Brain pericyte (primary cell): ENCODE measurements at places on chromosomes 4 and X.

- no peak for DNase-seq
Observed at GRCh38 chr4:1502501-1502886, 96.3 kb upstream of the NKX1-1 start.

DNA sequence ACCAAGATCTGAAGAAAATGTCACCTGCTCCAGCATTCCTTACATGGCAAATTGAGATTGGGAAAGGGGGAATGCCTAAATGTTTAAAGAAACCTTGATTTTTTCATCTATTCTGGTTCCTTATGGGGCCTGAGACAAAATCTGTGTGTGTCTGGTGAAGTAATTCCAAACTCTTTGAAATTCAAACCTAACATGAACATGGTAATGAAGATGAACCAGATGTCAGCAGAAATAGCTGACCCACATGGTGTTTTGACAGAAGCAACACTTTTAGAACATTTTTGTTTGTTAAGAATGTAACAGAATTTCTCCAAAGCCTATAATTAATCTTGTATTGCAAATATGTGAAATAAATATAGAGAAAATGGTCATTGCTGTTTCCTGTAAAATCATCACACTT, 133.0 kb downstream of the PARM1 start:
- DNase-seq, result no peak

GRCh38 chr4:86096373-86096772, 263.5 kb downstream of the MAPK10 start:
- no peak for DNase-seq

GRCh38 chr4:48439988-48440387, 43.2 kb upstream of the SLC10A4 start:
- DNase-seq, result no peak

DNA sequence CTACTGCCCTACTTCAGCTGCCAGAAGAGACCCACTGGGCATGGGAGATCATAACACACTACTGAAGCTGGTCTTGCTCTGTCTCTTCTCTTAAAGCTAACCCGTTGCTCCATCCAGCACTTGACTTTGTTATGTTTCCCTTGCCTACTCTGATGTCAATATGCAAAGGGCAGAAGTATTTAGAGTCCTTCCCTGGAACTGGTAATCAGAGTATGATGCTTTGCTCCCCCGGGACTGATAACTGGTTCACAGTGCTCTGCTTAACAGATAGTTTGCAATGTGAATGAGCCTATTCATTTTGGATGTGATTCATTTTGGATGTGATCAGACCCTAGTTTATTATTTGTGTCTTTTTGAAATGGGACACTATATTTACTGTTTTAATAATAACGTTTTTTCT, 12.3 kb upstream of the UCP1 start:
- DNase-seq, result no peak

DNA sequence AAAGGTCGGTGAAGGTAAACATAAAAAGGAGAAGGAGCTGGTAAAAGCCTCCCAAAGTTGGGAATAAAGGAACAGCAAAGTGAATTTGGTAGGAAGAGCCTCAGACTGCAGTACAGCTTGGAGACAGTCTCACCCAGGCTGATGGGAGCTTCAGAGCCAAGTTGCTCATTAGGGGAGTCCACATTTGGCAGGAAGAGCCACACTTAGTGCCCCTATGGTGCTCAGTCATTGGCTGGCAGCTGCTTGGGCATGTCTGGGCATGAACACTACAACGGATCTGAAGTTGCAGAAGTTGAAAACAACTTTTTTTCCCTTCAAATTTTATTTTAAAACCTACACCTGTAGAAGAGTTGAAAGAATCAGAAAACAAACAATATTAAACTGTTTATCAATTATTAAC, 2497.3 kb downstream of the ARAP2 start:
- DNase-seq, result no peak

DNA sequence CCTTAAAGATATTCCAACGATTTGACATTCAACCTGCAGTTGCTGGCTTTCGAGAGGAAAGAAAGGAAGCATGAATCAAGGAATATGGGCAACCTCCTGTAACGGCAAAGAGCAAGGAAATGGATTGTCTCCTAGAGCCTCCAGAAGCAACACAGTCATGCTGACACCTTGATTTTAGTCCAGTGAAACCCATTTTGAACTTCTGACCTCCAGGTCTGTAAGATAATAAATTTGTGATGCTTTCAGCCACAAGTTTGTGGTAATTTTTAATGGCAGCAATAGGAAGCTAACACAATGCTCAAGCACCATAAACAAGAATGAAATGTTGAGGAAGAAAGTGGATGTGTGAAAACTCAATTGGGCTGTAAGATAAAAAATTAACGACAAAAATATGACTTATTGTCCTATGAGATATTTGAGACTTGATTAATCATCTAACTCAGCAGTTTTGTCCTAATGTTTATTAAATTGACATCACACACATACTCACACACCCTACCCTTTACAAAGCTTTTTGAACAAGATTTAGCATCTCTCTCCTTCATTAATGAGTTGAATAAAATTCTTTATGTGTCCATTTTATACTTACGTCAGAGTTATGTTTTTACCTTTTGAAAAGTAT, 857.2 kb upstream of the INTU start:
- DNase-seq, result no peak

GRCh38 chrX:46831765-46832327, 5.0 kb upstream of the RP2 start:
- no peak for DNase-seq

GRCh38 chr4:2799971-2800690, 7.2 kb downstream of the SH3BP2 start:
- DNase-seq, result no peak

GRCh38 chr4:122700178-122700725, 32.3 kb upstream of the BBS12 start:
- DNase-seq, result no peak

DNA sequence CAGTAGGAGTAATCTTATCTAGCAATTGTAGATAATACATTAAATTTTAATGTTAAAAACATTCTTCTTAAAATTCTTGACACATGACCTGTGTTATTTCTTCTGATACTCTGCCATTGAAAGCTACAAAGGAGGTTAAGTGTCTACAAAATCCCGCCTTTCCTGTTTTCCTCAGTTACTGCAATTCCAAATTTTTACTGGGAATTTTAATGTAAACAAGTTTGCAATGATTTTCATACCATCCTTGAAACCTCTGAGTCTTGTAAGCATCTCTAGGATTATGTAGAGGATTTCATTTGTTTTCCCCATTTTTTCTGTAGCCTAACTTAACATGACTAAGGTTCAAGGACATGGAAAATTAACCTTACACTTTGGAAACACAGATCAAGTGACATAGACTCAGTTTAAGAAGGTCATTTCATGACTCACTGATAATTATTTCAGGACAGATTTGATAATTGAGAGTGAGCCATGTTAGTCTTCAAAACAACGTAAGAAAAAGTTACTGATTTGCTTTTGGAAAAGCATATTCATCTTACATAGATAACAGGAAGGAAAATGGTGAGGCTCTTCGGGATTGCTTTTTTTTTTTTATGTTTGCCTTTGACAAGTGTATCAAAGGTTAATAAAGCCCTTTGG, 39.6 kb upstream of the PDLIM5 start:
- DNase-seq, result no peak

DNA sequence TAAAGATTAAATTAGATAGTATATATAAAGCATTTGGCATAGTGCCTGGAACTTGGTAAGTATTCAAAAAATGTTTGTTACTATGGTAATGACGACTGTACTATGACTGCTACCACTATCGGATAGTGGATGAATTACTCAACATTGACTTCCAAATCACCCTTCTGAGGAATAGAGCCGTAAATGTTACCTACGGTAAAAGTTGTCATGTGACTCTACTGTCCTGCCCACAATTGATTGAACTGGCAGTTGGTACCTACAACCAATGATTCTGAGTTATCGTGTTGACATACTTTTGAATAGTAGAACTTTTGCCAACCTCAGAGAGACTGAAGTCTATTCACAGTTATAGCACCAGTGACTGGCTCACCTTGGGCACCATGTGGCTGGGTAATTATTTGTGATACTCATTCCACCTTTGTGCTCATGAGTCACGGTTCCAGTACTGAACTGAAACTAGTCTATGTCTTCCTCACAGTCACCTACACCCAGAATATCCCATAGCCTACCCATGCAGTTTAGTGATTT, 185.5 kb upstream of the PITX2 start:
- no peak for DNase-seq

DNA sequence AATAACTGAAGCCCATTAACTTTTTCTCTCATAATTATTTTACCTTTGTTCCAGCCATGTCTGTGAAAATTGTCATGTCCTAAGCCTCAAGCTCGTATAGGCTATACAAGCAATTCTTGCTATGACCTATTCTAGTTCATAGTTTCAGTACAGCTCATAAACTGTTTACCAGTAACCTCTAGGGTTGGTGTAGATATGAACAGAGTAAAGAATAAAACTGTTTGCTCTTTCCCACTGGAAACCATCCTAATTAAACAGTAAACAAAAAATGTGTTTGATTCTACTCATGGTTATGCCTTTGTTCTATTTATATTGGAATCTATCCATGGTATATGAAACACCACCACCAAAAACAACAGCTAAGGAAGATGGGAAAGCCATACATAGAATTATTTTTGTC, 1444.0 kb upstream of the PCDH7 start:
- DNase-seq, result no peak

DNA sequence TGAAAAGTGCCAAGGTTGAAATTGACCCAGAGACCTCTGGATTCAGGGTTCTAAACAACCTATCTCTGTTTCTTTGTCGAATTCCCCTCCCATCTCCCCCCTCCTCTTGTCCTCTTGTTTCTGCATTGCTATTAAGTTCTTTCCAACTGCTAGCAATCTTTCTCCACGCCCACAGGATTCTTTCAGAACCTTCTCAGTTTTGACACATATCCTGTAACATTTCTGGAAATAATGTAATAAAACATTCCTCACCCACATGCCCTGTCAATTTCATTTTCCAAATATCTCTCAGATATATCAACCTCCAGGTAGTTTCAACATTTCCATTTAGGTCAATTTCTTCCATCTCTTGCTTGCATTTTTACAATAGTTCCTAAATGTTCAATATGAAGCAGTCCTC, 1105.9 kb downstream of the ARAP2 start:
- DNase-seq, result no peak
